ENCODE measurements at places on chromosomes 2 and 18. TPM values are rescaled to one million over a fixed set of nuclear protein-coding genes. Genes with fewer than 3 reads are reported as not detected.

Gene UGT1A7
- not detected for total RNA-seq

Gene PRKAG3
- total RNA-seq = not detected

Gene TWSG1
- total RNA-seq = 45.9 TPM

Gene SLC23A3
- total RNA-seq = 0.12 TPM

Gene PLCD4
- 0.29 TPM for total RNA-seq

Gene KIAA2012
- not detected for total RNA-seq

Measured in H4 (cell line).